Hippocampal formation (tissue), 2 donors: ENCODE measurements at places on chromosomes 3 and 15.

DNA sequence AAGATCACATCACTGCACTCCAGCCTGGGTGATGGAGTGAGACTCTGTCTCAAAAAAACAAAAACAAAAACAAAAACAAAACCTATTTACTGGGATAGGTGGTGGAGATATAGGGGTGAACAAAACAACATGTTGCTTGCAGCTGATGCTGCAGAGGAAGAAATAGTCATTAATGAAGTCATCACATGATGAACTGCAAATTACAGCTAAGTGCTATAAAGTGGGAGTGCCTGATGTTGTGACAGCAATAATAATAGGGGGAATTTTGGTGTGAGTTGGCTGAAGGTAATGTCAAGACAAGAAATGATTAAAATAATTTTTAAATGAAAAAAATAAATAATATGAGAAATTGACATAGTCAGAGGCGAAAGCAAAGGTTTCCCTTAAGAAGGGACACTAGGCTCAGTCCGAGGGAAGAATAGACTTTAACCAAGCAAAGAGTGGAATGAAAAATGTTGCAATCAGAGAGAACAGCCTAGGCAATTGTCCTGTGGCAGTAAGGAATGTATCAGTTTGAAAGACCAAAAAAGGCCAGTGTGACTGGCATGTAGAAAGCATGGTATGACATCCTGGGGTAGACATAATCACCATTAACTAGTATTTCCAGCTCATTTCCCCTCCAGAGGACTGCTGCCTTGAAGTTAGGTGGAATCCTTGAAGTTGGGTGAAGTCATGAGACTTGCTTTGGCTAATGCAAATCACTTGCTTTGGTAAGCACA is 14.7 kb upstream of the PIK3CB start:
- no peak for DNase-seq

DNA sequence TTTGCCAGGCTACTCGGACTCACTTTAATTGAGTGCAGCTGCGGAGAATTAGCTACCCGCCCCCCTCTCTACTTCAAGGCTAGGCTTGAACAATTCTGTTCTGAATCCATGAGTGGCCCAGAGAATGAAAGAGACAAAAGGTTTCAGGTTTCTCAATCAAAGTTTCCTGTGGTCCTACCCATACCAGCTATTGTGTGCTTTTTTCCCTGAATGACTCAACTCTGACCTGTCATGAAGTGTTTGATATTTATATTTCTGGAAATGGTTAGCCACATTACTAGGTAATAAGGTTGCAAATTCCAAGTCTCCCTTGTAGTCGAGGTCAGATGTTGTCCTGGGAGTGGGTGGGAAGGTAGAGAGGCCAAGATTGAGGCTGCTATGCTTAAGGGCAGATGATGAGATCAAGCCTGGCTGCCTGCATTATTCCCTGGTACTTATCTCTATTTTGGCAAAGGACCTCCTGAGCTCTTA is 392.7 kb upstream of the TBL1XR1 start:
- no peak for DNase-seq

- no peak for DNase-seq
Measured at GRCh38 chr3:119099785-119100184, 46.2 kb upstream of the TEX55 start.

DNA sequence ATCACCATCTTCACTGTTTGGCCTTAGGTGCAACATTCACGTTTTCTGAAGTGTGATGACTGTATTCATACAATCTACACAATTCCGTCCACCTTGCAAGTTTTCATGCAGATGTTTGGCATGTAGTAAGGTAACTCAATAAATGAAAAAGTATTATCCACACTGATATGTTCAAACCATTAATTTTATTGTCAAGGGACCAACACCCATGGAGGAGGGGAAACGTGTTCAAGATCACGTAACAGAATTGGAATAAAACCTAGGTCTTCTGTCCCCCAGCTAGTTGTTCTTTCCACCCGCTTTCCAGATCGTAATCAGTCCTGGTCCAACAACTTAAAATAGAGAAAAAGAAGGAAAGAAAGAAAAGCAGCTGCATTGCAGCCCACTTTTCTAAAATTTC is 560.4 kb upstream of the MCTP2 start:
- DNase-seq, result no peak

GRCh38 chr3:12384451-12385233 is 95.8 kb downstream of the PPARG start:
- DNase-seq, result no peak

DNA sequence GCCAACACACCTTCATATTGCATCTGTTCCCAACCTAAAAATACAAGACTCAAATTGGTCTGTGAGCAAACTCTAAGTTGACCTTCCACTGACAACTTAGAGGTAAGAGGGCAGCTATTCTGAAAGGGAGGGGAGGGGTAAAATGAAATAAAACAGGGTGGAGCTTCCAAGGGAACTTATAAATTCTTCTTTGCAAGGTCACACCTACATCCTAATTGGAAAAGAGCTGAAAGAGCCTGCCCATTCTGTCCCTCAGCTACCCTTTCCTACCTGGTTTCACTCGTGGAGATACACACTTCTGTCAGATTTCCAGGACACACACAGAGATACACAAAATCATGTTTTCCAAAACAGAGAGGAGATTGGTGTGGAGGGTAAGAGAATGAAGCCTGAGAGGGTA is 1.0 kb downstream of the ILDR1 start:
- DNase-seq, result no peak
